Left renal pelvis (tissue), 4 donors: ENCODE measurements at places on chromosomes 6 and 20. TPM values are rescaled to one million over a fixed set of nuclear protein-coding genes. Genes with fewer than 3 reads are reported as not detected.

DNA sequence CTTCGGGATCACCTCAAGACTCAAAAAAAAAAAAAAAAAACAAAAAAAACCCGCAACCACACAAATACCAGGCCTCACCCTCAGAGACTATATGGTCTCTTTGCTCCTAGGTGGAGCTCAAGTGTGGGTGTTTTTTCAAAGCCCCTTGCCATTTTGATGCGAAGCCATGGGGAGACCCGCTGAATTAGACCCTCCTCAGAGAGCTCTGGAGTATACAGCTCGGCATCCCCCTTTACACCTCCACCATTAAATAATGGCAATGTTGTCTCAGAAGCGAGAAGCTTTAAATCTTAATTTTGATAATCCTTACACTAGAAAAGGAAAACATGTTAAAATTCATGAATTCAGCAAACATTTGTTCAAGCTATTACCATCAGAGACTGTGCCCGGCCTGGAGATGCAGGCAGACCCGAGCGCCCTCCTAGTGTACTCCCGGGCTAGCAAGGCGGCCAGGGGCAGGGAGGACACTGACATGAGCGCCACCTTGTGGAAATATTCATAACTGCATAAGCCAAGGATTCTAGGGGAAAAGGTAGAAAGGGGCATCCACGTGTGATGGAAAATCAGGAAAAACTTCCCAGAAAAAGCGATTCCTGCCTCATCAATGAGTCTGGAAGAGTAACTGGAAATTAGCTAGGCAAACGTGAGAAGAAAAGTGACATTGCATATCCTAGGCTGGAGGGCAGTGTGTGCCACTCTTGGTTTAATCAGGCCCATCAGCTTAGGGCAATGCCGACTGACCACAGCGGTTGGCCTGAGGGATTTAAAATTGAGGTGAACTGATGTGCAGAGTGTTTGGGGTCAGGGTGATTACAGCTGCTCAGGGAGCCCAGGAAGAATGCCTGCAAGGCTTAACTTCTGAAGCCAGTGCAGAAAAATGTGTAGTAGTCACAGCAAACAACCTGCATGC lies 72.5 kb downstream of the B3GAT2 start:
- peak; percentile 18 for DNase-seq

- no peak for DNase-seq
Observed at GRCh38 chr6:16540804-16541752, 220.2 kb downstream of the ATXN1 start.

GRCh38 chr6:150766201-150766997 lies 99.1 kb upstream of the MTHFD1L start:
- no peak for DNase-seq

DNA sequence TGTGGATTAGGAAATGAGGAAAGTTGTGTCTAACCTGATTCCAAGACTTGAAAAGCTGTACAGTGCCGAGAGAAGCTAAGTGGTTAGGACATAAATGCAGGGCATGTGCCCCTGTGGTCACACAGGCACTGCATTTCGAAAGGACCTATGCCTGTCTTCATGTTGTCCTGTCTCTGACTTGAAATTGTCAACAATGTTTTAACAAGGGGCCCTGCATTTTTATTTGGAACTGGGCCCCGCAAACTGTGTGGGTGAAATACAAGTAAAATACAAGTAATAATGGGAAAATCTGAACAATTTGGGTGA lies 38.8 kb downstream of the MRS2 start:
- DNase-seq = no peak

DNA sequence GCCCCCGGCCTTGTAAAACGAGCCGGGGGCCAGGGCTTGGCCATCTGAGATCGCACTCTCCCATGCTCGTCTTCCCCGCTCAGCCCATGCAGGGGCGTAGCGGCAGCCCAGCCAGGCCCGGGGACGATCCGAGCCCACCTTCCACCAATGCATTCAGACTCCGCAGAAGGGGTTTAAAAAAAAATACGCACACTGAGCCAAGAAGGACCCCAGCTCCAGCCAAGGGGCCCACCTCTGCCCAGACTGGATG lies 320 bp downstream of the GSTA4 start:
- no peak for DNase-seq

- DNase-seq = no peak
Observed at GRCh38 chr20:37837924-37838323, 65.0 kb upstream of the VSTM2L start.

DNA sequence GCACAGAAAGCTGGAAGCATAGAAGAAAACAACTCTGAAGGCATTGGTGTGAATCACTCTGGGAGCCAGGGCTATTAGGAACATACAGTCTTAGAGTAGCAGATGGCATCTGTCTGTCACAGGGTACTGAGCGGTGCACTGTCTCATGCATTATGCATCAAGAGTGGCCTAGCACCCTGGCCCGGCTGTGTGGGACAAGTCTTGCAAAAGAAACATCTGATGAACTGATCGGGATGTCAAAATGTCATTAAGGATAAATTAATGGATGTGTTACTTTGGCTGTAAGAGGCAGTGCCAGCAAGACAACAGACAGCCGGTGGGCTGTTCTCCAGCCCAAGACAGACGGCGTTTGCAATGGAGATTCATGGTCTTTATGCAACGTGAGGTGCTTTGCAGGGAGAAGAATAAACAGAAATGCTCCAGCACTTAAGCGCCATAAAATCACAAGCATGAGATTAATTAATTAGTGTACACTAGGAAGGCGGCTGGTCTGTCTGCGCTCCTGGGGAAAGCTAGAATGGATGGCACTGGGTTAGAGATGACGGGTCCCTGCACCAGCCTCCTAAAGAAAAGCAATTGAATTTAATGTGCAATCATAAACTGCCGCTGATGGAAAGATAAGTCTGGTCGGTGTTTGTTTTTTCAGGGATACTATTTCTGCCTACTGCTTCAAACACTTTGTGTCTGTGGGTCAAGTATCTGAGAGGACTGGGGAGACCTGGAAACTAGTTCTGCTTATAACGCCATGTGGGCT lies 600.6 kb upstream of the CHD6 start:
- DNase-seq = no peak

Gene SRSF12
- polyA plus RNA-seq = 19.4 TPM
